Activated naive CD4-positive, alpha-beta T cell treated with anti-CD3 and anti-CD28 coated beads, Interleukin-2, amount 50 U/mL, for 16 hours (primary cell): ENCODE measurements at places on chromosomes 11 and 22.
A peak's percentile ranks its signal among the peaks of the same experiment; 100 is the strongest.

DNA sequence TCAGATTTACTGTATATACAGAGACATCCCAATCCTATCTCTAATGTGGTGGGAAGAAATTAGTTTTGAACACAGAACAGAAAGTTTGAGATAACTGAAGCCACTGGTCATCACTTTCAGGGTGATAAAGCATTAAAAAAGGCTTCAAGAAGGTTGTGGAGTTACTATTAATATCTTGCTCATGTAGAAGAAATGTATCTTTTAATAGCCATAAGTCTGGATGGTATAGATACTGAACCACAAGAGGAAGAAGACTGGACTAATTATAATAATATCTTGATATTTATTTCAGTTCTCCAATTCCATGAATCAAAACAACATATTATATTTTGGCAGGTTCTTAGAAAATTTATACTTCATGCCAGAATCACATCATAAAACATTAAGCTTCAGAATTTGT lies 137.1 kb downstream of the TMEM135 start:
- no peak for DNase-seq

DNA sequence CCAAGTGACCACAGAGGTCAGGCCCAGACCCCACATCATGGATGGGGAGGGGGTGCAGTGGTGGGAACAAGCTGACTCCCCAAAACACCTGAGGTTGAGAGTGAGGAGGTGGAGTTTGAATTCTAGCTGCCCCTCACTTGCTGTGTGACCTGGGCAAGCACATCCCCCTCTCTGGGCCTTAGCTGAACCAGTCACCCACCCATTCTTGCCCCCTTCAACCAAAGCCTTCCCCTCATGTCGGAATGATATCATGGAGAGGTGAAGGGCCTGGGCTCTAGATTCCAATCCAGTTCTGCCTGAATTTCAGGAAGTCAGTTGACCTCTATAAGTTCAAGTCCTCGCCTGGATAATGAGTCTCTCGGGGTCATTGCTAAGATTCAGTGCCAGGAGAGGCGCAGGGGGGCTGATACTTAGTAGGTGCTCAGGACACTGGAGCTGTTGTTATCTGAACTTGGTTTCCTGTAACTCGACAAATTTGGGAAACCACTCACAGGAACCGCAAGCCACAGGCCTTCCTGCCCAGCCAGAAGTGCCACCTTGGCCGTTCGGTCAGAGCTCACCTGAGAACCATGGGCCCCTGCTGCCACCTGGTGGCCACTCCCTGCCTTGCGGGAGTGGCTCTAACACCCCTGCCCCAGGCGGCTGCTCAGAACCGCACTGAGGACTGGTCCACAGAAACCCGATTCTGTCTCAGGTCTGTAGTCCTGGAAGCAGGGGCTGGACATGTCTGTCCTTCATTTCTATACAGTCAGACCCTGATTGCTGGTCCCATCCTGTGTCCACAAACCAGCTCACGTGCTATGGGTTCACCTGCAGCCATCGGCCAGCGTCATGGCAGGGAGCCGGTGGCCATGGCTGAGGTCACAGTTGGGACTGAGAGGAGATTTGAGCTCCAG lies 6.9 kb downstream of the CDC42EP1 start:
- peak; percentile 86 for DNase-seq

DNA sequence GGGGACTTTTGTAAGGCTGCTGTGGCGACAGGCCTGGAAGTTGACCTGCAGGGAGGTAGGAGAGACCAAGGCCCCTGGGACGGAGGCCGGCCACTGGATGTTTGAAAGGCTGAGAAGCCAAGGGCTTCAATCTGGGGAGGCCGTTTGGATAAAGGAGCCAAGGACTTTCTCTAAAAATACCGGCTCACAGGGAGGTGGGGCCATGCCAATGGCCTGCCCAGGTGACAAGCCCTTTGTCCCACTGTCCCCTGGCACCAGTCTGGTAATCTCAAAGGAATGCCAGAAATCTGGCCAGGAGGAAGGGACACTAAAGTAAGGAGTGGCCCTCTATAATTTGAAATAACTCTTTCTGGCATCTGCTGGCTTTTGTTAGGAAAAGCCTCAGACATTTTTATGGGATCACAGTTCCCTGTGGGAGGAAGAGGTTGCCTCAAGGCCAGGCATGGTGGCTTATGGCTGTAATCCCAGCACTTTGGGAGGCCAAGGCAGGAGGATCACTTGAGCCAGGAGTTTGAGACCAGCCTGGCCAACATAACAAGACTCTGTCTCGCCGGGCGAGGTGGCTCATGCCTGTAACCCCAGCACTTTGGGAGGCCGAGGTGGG lies 1.9 kb upstream of the CHKA start:
- no peak for DNase-seq

GRCh38 chr11:83760932-83761331 lies 474.8 kb upstream of the CCDC90B start:
- no peak for DNase-seq

DNA sequence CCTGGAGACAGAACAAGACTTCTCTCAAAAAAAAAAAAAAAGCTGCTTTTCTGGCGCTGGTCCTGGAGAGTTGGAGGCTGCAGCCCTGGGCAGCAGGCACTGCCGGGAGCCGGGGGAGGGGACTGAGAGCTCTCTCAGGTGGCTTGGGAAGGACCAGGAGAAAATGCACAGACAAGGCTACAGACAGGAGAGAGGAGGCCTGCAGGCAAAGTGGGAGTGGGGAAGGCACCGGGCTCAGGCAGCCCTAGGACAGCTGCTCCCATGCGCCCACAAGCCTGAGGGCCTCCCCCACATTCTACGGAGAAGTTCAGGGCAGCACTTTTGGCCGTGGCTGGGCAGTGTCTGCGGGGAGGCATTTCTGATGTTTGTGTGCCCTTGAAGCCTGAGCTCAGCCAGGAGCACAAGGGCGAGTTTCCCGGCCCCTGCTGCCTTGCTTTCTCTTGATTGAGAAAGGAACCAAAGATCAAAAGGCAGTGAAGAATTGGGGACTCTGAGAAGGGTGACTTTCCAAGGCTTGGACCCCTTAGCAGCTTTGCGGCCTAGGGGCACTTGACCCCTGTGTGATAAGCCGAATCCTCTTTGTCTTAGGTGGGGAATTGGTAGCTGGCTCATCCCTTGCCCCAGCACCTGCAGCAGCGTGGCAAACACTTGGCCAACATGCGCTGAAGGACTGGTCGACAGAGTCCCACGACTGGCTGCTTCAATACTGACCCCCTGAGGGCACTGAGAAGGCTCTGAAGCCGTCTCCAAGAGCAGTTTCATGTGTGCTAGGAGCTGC lies 35.3 kb downstream of the PPM1F start:
- no peak for DNase-seq

DNA sequence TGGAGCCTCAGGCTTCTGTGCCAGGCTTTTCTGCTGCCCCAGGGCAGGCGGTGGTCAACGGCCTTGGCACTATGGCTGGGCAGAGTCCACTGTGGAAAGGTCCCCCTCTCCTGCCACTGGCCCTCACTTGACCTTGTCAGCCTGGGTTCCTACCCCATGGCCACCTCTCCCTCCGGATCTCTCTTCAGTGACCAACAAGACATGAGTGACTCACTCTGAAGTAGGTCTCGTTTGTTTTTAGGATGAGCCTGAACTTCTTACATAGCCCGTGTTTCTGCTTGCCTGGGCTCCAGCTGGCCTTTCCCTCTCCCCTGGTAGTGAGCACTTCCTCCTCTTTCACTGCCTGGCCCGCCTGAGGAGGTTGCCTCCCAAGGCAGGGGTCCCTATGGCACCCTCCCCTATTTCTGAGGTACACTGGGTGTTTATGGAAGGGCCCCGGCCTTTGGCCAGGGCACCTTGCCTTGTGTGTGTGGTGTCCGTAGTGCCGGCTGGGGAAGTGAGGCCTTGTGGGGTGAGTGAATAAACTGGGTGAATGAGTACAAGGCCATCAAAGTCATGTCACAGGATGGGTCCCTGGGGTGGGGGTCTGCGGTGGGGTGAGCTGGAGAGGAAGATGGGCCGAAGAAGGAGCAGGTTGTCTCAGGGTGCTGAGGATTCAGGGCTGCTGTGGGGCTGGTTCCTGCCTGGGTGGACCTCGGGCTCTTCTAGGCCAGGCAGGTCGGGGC lies 5.0 kb downstream of the SHANK3 start:
- no peak for DNase-seq

DNA sequence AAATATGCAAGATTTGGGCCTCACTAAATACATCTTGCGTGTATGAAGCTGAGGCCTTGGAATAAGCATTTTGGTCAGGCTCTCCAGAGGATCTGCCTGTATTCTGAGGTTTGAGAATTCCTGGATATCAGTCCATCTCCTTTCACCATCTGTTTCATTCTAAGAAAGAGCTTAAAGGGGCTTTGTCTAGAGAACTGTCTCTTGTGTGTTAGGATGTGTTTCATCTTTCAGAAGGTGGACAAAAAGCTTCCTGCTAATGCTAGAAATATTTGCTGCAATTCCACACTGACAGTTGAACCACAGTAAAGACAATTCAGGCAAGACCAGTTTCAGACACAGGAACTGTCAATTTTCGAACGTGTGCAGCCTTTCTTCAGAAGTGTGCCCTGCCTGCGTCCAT lies 185.4 kb downstream of the DBX1 start:
- no peak for DNase-seq

GRCh38 chr11:121671283-121672168 lies 218.8 kb upstream of the SORL1-AS1 start:
- no peak for DNase-seq

DNA sequence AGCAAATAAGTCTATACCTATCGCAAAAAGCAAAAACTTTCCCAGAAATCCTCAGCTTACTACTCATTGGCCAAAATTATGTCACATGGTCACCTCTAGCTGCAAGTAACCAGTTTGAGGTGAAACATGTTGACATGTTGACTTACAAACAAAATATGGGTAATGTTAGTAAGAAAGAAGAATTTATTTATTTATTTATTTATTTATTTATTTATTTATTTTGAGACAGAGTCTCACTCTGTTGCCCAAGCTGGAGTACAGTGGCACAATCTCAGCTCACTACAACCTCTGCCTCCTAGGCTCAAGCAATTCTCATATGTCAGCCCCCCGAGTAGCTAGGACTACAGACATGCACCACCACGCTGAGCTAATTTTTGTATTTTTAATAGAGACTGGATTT lies 5.4 kb upstream of the SLC35C1 start:
- DNase-seq: no peak

- no peak for DNase-seq
These were observed 16.1 kb downstream of the TRIM22 start for GRCh38 chr11:5705688-5706087.

DNA sequence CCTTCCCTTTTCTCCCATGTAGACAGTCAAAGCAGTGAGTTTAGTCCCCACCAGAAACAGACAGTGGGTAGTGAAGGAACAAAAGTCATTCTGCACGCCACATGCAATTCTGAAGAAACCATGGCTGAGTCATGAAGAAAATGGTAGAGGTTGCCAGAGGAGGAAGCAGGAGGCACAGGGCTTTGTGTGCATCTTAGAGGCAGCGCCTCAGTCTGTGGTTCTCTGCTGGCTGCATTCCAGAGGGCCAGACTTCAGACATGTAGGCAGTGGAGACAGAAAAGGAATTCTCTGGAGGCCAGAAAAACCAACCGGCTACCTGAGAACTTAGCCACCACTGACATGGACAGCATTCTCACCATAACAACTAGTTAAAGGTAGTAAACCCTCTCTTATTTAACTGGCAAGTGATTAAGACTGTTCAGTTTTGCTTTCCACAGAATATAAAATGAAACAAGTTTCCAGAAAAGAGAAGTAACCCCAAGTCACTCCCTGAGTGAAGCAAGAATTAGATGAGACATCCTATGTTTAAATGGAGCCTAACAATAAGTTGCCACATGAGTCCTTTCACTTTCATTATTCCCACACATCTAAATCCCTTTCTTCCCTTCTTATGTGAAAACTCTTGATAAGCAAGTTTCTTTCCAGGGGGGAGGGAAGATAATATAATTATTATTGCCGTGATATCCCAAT lies 556.1 kb downstream of the SOX6 start:
- DNase-seq: no peak

GRCh38 chr11:70558681-70559080 lies 160.4 kb downstream of the CTTN start:
- no peak for DNase-seq

GRCh38 chr11:18466402-18466801 lies 10.7 kb downstream of the LDHAL6A start:
- no peak for DNase-seq

DNA sequence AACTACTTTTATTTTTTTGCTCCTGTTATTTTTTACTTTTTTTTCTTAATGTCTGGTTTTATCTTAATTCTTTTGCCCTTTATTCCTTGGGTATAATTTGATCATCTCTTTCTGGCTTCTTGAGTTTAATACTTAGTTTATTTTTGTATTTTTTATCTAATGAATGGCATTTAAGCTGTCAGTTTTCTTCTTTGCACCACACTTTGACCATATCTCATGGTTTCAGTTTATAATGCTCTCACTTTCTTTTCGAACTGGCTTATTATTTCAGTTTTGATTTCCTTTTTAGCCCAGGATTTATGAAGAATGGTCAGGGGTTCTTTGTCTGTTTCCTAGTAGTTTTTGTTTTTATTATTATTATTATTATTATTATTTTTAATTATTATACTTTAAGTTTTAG lies 48.3 kb downstream of the QSER1 start:
- DNase-seq: no peak

- no peak for DNase-seq
These were observed 33.5 kb upstream of the RAB38 start for GRCh38 chr11:88208745-88209144.

DNA sequence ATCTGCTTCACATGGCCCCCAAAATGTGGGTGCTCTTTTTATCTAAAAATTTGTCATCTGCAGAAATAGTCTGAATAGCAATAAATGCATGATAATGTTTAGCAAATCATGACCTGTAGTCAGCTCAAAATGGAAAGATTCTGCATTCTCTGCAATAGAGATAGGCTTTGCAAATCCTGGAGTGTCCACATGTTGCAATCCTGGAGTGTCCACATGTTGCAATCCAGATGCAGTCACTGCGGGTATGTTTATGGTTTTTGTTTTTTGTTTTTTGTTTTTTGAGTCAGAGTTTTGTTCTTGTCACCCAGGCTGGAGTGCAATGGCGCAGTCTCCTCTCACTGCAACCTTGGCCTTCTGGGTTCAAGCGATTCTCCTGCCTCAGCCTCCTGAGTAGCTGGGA lies 20.2 kb upstream of the LRRC32 start:
- DNase-seq: no peak

DNA sequence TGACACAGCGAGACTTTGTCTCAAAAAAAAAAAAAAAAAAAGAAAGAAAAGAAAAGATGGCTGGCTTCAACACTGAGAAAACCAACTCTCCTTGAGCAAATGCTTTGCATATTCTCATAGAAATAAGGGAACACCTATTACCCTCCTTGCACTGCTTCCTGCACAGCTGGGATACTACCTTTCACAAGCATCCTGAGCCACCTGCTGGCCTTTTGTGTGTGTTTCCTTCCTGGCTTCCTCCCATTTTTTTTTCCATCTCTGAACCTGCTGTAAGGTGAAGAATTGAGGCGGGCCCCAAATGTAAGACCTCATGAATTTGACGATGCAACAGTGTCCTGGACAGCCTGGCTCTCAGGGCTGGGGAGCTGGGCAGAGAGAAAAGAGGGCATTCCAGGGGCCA lies 1.9 kb upstream of the RFPL3 start:
- no peak for DNase-seq

DNA sequence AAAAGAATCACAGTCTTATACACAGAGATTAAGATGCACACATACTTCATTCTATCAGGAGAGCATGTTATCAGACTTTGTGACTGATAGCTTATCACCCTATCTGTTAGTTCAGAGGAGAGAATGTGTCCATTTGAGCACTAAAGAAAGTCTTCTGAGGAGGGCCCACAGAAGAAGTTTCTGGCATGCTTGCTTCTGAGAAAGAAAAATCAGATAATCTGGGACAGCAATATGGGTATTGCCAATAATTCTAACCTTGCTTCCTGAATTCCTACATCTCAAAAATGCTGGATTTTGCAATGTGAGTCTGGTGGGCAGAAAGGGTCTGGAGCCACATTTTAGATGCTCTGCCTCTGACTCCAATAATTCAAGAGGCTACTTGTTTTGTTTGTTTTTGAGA lies 128.9 kb downstream of the RBFOX2 start:
- no peak for DNase-seq
